ENCODE measurements at places on chromosomes 16 and 17. TPM values are rescaled to one million over a fixed set of nuclear protein-coding genes. Genes with fewer than 3 reads are reported as not detected.
A peak's percentile ranks its signal among the peaks of the same experiment; 100 is the strongest.

Gene SDK2
- polyA plus RNA-seq: 0.04 TPM

DNA sequence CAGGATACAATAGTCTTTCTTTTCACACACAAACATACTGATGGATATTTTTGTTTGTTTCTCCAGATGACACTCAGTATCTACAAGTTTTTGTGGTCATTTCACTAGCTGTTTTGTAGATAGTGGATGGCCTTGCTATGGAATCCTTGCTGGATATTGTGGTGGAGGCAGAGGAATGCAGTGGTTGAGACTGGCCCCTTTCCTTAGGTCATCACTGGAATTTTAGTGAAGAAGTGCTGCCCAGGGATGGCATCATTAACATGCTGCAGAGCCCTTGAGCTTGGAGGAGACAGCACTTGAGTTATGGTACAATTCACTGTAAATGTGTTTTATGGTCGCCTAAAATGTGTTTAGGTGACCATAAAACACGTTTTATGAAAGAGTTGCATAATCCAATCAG lies 455.9 kb upstream of the HSBP1 start:
- peak; percentile 47 for DNase-seq

DNA sequence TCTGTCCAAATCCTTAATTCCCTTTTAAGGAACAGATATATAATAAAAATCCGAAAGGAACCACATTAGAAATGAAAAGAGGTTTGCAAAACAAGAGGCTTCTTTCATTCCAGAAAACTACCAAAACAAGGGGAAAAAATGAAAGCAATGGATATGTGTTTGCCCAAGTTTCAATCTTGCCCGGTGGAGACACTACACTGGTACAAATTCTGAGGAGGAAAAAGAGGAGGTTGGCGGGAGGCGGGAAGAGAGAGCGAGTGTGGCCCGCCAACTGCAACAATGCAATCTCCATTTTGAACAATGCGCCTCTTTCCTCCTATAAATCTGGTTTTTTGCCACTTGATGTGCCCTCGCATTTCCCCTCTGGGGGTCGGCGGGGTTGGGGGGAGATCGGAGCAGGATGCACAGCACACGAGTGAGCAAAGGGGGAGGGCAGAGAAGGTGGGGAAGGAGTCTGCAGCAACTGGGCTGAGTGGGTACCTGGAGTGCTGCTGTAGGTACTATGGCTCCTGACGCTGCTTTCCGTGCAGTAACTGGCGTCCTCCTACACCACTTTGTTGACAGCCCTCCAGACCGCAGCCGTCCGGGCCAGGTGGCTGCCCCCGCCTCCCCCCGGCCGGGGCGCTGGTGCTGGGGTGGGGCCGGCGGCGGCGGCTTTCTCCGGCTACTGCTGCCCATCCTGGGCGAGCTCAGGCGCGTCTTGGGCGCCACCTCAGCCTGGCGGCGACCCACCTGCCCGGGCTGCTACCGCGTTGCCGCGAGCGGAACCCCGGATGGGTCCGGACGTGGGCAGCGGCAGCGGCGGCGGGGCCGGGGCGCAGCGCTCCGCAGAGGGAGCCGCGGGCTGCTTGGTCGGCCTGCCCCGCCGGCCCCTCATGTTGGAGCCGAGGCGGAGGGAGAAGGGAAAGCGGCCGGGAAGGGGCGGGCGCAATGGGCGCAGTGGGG lies 93.8 kb upstream of the PLEKHM1 start:
- DNase-seq: no peak

Gene PYY
- not detected for polyA plus RNA-seq

DNA sequence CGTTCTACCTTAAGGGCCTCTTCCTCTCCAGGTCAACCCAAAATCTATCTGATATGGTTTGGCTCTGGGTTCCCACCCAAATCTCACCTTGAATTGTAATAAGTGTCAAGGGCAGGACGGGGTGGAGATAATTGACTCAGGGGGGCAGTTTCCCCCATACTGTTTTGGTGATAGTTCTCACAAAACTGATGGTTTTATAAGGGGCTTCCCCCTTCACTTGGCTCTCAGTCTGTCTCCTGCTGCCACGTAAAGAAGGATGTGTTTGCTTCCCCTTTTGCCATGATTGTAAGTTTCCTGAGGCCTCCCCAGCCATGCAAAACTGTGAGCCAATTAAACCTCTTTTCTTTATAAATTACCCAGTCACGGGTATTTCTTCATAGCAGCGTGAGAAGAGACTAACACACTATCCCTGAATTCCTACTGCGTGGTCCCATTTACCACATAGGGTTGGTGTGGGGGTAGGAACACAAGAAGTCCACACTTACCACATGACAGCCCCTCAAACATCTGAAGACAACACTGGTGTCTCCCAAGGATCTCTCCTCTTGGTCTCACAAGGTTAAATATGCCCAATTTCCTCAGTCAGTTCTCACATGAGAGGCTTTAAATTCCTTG lies 8.2 kb downstream of the COTL1 start:
- no peak for DNase-seq

Gene TPSD1
- polyA plus RNA-seq: not detected

Gene RHBDF1
- polyA plus RNA-seq: 94.2 TPM

GRCh38 chr16:14286368-14287230 lies 215.5 kb downstream of the MRTFB start:
- no peak for DNase-seq

DNA sequence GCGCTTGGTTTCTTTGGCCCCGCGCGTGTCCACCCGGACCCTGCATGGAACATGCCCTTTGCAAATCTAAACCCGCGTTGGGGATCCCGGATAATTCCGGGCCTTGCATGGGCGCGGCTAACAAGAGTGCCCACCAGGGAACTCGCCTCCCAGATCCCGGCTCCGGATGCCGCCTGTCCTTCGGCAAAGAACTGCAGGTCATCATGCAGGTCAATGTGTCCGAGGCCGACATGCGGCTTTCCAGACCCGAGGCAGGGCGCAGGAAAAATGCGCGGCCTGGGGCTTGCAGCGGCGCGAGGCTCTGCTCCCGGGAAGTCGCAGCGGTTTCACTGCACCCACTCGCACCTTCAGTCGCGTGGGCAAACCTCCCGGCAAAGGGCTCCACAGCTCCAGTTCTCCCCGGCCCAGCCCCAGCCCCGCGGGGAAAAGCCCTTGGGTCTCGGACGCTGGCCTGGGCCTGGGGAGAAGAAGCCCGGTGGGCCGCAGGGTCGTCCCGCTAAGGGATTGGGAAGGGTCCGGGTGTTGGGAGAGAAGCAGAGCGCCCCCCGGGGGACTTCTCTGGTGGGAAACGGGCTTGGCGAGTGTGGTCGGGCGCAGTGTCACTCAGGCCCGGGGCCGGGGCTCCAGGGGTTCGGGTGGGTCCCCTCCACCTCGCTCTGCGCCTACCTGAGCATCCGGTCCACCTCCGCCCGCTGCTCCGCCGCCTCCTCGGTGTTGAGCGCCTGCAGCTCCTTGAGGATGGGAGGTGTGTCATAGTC lies 805 bp downstream of the HNF1B start:
- no peak for DNase-seq

Gene ITGB4
- 2.1 TPM for polyA plus RNA-seq

DNA sequence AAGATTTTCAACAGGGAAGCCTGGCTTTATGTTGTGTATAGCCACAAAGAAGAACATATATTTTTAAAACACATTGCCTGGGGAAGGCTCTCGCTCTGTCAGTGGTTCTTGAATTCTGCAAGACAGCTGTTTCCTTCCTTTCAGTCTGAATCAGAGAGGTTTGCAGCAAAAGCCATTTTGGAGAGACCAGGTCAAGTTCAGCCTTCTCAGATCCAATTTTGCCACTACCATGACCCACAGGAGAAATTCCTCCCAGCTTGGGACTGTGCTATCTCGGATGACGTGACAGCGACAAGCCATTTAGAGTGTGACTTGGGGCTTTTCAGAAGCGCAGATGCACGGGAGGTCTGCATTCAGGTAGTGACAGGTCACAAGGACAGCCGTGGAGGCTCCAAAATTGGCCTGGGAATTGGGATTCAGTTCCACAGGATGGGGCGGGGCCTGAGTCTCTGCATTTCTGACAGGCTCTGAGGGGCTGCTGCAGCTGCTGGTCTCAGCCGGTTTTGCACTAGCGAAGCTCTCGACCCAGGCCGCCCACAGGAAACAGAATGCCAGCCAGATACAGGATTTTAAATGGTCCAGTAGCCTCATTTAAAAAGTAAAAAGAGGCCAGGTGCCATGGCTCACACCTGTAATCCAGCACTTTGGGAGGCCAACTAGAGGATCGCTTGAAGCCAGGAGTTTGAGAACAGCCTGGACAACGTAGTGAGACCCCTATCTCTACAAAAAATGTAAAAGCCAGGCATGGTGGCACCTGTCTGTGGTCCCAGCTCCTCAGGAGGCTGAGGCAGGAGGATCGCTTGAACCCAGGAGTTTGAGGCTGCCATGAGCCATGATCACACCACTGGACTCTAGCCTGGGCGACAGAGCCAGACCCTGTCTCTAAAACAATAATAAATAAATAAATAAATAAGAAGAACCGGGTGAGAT lies 196.6 kb upstream of the CIBAR2 start:
- no peak for DNase-seq

- no peak for DNase-seq
Observed at GRCh38 chr17:77794846-77795245, 163.7 kb upstream of the TNRC6C start.

- DNase-seq: no peak
Observed at GRCh38 chr16:49659356-49659755, 196.6 kb downstream of the ZNF423 start.

DNA sequence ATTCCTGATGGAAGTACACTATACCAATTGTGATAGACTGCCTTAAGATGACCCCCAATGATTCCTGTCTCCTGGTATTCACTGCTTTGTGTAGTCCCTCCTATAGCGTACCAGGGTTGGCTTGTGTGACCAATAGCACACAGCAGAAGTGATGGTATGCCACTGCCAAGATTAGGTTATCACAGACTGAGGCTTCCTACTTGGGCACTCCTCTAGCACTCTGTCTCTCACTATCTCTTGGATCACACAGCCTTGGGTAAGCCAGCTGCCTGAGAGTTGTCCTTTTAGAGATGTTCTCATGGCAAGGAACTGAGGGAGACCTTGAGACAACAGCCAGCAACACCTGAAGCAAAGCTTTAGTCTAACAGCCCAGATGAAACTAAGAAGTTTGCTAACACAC lies 12.7 kb upstream of the AMFR start:
- DNase-seq: no peak

DNA sequence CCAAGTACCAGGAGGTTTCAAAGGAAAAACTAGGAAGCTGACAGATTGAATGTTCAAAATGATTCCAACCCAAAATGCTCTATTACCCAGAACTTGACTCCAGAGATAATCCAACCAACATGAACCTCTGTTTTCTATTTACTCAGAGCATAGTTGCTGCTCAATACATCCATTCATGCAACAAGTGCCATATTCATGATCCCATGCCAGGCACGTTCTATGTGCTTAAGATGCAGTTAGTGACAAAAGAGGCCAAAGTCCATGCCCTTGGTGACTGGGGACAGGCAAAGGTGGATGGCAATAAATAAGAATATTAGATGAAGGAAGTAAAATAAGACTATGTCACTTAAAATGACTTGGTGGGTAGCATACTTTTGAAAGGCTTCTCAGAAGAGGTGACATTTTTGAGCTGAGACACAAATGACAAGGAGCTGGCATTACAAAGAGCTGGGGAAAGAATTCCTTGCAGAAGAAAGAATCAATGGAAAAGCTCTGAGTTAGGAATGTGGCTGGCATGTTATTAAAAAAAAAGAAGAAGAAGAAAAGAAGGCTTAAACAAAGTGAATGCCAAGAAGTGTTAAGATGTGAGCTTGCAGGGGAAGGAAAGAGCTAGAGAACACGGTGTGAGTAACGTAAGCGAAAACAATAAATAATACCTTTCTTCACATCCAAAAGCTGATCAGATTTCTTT lies 34.5 kb downstream of the TOX3 start:
- no peak for DNase-seq

Data from BJ (cell line).